ENCODE measurements at places on chromosomes 11 and 22.
A peak's percentile ranks its signal among the peaks of the same experiment; 100 is the strongest.

- DNase-seq: no peak
Observed at GRCh38 chr22:46649141-46650077, 29.2 kb downstream of the GRAMD4 start.

DNA sequence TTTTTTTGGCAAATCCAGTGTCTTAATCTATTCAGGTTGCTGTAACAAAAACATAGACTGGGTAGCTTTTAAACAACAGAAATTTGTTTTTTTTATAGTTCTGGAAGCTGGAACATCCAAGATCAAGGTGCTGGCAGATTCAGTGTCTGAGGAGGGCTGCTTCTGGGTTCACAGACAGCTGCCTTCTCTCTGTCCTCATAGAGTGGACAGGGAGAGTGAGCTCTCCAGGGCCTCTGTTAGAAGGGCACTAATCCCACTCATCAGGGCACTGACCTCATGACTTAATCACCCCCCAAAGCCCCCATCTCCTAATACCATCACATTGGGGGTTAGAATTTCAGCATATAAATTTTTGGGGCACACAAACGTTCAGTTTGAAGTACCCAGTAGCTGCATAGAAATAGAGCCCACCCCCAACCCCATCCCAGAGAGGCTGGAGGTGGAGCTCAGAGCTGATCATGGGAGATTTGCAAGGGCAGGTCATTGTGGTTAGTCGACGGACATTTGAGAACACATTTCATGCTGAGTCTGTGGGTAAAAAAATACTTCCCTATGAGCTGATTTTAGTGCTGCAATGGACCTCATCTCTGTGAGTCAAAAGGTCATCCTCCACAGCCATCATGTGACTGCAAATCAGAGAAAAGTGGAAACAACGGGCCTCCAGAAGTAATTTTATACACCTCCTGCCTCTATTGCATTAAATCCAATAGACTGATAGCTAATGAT is 203.1 kb upstream of the CADM1 start:
- peak; percentile 18 for DNase-seq

- DNase-seq: no peak
Observed at GRCh38 chr11:115665175-115665821, 161.1 kb upstream of the CADM1 start.

GRCh38 chr11:68302670-68303069 is 9.7 kb upstream of the LRP5 start:
- no peak for DNase-seq

DNA sequence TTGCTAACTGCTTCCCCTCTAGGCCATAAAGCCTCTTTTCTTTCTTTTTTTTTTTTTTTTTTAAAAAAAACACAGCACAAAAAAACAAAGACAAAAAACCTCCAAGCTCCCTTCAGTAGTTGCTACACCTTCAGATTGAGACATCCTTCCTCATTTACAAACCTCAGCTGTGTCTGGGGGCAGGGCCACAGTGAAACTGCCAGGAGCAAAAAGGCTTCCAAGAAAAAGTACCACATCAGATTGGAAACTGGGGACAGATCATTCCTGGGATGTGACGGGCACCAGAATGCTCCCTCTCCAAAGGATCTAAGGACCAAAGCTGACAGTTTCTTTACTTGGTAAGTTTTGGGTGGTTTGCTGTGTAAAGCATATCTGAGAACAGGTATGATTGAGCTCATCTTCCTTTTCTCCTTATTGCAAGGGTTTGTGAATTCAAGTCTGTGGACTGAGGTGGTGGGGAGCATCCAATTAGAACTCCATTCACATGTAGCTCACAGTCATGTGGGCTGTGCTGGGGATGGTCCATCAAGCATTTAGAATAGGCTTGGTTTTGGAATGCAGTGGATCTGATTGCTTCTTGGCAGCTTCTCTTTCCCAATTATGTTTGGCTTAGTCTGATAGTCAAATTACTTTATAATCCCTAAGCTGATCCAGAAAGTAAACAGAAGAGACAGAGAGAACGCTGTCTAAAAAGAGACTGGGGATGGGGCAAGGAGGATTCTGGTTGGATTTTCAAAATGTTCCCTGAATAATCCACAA is 705 bp downstream of the BBOX1 start:
- no peak for DNase-seq

Measured in tibial nerve (tissue), 4 donors.